Naive thymus-derived CD8-positive, alpha-beta T cell (primary cell): ENCODE measurements at places on chromosomes 16 and 17.

DNA sequence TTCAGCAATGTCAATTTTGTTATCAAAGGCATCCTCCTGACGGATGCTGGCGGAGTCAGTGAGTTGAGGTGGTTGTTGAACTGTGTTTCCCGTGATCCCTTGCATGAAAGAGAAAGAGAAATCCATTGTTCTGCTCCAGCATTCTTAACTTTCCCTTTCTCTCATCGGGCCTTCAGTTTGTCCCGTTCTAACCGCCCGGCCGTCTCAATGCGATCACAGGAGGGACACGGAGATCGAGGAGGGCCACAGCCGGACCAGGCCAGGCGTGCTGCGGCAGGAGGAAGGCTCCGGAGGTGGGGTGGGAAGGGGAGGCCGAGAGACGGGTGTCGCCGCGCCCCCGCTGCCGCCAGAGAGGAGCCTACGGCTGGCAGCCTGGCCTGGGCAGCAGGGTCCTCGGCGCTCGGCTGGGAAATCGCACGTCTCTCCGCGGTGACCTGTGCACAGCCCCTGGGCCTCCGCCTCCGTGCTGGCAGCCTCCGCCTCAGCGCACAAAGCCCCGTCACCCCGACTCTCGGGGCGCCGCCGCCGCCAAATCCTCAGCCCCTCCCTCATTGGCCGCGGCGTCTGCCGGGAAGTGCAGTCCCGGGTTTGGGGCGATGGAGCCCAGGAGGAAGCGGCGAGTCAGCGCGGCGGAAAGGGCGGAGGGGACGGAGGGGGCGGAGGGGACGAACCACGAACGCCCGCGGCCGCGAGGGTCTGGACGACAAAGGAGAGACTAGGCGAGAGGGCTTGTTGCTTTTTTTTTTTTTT lies 38.1 kb downstream of the SOST start:
- DNase-seq: peak; percentile 60

DNA sequence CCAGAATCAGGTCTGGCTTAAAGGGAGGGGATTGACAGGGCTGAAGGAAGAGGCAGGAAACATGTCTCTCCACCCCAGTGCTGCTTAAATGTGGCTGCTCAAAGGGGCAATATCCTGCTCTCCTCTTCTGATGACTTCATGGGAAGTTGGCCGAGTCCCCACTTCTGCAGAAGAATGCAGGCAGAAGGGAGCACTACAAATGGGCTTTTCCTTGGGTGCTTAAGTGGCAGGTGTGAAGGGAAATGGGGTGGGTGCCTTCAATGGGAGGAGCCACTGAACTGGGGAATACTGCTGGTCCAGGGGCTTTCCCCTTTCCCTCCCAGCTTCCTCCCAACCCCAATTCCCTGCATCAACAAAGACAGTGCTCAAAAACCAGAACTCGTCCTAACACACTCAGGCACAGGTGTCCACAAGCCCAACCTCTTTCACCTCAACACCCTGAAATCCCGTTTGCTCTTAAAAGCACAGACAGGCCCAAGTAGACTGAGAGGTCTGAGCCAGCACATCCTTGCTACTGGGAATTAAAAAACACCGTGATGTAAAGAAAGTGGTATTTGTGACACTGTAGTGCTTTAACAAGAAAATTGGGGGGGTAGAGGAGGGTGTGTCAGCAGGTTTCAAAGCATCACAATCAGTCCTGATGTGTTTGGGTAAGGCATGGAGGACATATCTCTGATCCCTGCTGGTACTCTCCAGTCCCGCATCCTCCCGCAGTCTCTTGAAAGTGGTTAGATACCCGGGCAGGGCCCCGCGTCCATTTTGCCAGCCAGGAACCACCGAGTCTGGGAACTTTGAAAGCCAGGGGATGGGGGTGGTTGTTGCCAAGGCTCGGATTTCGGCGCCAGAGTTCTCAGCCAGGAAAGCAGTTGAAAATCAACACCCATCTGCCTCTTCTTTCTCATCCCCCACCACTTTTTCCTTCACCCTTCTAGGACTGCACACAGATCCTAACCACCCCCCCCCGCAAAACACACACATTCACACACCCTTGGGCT lies 1.6 kb downstream of the CA10 start:
- no peak for DNase-seq

- no peak for DNase-seq
These were observed 55.4 kb downstream of the WWOX start for GRCh38 chr16:78154729-78155461.

- no peak for DNase-seq
These were observed 1.2 kb downstream of the TRIM47 start for GRCh38 chr17:75876938-75877751.

DNA sequence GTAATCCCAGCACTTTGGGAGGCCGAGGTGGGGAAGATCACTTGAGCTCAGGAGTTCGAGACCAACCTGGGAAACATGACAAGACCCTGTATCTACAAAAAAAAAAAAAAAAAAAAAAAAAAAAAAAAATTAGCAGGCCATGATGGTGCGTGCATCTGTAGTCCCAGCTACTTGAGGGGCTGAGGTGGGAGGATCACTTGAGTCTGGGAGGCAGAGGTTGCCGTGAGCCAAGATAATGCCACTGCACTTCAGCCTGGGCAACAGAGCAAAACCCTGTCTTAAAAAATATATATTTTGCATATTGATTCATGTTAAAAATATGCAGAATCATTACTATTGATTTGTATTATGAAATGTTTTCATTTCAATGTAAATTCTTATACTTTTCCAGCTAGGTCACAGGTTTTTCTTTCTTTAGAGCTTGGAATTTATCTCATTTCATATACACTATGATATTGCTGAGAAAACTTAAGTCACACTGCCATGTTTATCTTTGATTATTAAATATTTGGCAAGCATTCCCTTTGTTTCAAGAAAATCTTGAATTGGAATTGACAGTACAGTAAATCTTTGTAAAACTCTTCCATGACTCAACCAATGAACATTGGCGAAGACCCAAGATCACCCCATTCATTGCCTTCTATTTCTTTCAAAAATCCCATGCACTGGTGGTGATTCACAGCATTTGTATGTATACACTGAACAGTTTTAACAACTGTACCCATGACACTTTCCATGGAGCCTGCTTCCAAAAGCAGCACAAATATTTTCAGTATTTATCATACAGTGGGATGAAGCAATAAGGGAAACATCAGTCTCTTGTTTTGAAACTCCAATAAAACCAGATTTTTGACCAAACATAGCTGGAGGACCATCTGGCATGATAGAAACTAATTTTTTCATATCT lies 83.5 kb upstream of the TNRC6A start:
- DNase-seq: no peak

GRCh38 chr17:72182371-72182873 lies 61.6 kb downstream of the SOX9 start:
- DNase-seq: no peak

GRCh38 chr17:4706121-4706520 lies 2.2 kb upstream of the PELP1 start:
- DNase-seq: no peak
